Smooth muscle cell of the brain vasculature (primary cell): ENCODE measurements at places on chromosomes 13 and 19.

GRCh38 chr13:94239135-94239534 lies 240.3 kb downstream of the DCT start:
- no peak for DNase-seq

GRCh38 chr19:45451131-45451849 lies 16.5 kb upstream of the FOSB start:
- DNase-seq, result no peak

GRCh38 chr13:39496506-39496905 lies 106.5 kb downstream of the LHFPL6 start:
- no peak for DNase-seq

GRCh38 chr13:27001705-27002104 lies 169.9 kb downstream of the USP12 start:
- DNase-seq, result no peak
